Pancreas (tissue), 10 donors: ENCODE measurements at places on chromosomes 11 and 22. TPM values are rescaled to one million over a fixed set of nuclear protein-coding genes. Genes with fewer than 3 reads are reported as not detected.

Gene PRG3
- total RNA-seq = not detected

Gene LRRC10B
- total RNA-seq = 0.75 TPM

- no peak for DNase-seq
These were observed 119.3 kb downstream of the ABTB2 start for GRCh38 chr11:34238533-34238932.

- DNase-seq = peak; percentile 70
These were observed 1.5 kb downstream of the RFPL2 start for GRCh38 chr22:32203181-32204039.

GRCh38 chr11:73425108-73425507, 48.9 kb downstream of the RELT start:
- no peak for DNase-seq

GRCh38 chr11:129973068-129973467, 29.6 kb downstream of the PRDM10 start:
- no peak for DNase-seq
